ENCODE measurements at places on chromosomes 3 and 15.

DNA sequence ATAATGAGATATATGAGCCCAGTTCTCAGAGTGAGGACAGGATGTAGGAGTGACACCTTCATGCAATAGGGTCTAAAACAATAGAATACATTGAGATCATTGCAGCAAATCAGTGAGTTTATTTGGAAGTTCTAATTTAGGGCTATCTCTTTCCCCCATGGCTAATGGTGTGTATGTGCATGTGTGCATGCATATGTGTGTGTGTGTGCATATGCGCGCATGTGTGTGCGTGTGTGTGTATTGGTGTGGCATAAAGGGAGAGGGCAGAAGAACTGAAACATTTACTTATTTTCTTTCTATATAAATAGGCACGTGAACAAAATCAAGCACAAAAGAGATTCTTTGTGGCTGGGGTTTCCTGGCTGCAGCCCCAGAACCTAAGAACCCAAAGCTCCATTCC, 115.7 kb upstream of the VEPH1 start:
- DNase-seq = no peak

- DNase-seq = no peak
These were observed 50.0 kb downstream of the CYP19A1 start for GRCh38 chr15:51288143-51289065.

GRCh38 chr3:111715911-111716523, 120.9 kb upstream of the ZBED2 start:
- DNase-seq = no peak

DNA sequence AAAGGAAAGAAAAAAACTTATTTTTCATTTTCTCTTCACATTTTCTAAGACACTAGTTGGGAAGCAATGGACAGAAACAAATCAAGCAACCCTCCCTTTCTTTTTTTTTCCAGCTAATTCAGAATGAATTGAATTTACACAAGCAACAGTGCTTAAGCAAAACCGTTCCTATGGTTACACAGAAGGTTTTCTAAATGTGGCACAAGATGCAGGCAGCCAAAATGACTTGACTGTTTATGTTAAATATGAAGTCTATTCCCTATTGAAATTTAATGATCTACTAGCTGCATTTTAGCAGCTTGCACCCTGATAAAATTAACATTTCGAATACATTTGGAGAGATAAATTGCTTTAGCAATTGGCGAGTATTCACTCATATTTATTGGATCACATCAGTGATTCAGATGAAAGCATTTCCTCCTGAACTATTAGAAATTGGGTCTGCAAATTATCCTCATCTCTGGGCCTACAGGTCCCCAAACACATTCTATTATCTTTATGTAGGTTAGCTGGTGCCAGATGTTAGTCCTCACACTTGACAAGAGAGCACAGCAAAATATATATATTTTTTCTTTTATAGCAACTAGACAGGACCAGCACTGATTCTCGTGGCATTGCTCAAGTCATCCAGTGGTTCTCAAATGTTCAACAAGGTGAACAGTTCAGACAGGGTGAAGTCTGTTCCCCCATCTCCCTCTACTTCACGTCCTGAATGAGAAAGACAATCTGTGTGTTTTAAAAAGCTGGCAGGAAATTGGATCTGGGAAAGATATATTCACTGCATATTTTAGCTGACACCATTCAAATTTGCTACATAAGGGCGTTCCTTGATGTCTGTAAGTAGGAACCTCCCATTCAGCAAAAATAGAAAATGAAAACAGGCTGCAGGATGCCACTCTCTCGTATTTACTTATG, 463.6 kb upstream of the KCNMB2 start:
- DNase-seq = no peak

DNA sequence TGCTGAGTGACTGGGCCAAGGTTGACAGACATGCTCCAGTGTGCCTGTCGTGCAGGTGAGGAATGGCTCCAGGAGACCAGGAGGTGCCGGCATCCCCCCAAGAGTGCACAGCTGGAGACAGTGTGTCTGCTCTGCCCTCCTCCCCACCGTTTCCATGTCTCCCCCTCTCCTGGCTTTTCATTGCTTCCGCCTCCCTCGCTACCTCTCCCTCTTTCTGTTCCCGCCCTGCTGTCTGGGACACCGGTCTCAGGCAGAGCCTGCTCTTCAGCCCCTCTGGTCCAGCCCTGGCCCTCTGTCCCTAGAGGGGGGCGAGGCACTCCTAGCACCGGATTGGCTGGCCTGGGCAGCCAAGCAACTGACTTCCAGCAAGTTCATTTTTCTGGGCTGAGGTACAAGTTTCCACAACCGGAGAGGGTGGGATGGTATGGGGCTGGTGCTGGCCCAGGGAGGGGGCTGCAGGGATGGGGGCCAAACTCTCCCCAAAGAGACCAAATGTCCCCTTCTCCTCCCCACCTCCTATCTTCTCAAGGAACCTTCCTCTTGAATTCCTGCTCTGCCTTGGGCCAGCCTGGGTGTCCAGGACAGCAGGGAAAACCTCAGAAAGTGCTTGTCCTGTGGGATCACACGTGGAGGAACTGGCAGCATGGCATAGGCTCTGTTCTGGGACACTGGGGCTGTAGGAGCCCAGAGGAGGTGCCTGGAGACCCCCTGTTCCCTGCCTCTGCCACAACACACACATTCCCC, 32.6 kb downstream of the PRKCD start:
- DNase-seq = no peak

GRCh38 chr3:151016478-151016795, 43.9 kb upstream of the CLRN1 start:
- DNase-seq = no peak

- DNase-seq = no peak
These were observed 569.7 kb upstream of the MDFIC2 start for GRCh38 chr3:70882104-70882503.

DNA sequence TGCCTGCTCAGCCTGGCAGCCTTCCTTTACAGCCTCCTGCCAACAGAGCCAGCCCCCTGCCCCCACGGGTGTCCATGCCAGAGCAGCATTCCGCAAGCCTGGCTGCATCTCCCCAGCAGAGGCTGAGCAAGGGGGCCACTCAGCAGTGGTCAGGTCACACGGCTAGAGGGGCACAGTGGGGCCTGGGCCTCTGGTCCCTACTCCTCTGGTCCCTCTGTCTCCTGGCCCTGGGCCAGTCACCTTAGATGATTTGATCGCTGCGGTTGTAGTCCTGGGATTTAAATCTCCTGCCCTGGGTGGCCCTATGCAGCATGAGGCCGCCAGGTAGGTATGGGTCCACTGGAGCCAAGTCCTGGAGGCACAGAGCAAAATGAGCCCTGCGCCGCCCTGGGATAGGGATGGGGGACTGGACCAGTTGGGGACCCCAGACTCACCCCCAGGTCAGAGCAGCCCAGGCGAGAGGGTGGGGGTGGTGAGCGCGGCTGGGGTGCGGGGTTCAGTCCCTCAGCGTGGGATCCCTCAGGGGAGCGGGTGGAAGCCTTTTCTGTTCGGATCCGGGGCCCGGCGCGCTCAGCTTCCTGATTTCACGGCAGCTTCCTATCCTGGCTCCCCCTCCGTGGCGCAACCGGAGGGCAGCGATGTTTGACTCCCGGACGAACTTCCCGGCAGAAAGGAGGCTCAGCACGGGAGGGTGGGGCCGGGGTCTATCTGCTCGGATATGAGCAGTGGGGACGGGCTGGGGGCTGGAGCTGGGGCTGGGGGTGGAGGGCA, at the start of gene ZBTB47:
TSS of gene ZBTB47 (plus strand) at position 138 of the 771 bp plus-strand sequence. CDS start 4,659 bp downstream, outside the sequence.
- no peak for DNase-seq

DNA sequence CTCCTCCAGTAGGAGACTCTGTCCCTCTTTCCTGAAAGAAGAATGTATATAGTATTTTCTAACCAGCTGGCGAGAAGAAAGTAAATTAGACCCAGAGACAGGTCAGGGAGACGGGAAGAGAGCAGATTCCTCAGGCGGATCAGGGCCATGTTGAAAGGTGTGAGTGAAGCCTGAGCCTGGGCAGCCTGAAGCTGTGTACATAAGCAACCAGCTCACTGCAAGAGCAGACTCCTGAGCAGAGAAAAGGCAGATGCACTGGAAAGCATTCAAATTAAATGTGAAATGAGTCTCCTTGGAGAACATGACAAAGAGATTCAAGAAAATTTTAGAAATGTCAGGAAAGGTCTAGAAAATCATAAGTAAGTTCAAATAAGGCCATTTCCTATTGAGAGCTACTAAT, 165.8 kb downstream of the GOLIM4 start:
- DNase-seq = no peak

GRCh38 chr15:40289140-40289775, 6.4 kb upstream of the ANKRD63 start:
- DNase-seq = no peak

GRCh38 chr15:23052522-23052921, 13.2 kb upstream of the TUBGCP5 start:
- no peak for DNase-seq

DNA sequence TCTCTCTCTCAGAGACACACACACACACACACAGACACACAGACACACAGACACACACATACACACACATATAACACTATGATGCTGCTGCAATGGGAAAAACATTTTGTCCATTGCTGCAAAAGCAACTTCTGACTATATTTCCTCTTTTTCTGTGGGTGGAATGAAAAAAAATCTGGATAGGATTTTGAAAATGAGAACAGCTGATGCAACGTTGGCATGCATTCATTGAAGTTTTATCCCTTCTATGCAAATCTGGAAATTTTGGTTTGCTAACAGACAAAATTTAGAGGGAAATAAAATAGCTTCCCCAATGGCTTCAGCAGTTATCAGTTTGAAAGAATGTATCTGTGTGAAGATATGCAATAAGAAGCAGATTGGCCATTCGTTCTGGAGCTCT, 763.4 kb upstream of the GRM7 start:
- DNase-seq = no peak

DNA sequence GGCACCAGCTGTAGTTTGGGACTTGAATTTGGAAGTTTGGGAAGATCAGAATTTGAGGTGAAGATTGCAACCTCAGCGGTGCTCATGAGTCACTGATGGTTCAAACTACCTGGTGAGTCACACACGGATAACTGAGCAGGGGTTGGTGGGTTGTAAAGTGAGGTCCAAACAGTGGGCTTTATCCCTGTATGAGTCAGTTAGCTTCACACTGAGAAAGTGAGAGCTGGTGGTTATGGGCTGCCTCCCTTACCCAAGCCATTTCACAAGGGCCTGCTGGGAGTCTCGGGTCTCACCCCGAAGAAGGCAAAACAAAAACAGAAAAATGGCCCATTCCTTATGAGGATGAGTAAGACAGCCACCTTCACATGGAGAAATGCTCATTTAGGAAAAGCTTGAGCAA, 77.0 kb downstream of the ITGA11 start:
- no peak for DNase-seq

- DNase-seq = no peak
These were observed 62.8 kb upstream of the HERC1 start for GRCh38 chr15:63896336-63897115.

DNA sequence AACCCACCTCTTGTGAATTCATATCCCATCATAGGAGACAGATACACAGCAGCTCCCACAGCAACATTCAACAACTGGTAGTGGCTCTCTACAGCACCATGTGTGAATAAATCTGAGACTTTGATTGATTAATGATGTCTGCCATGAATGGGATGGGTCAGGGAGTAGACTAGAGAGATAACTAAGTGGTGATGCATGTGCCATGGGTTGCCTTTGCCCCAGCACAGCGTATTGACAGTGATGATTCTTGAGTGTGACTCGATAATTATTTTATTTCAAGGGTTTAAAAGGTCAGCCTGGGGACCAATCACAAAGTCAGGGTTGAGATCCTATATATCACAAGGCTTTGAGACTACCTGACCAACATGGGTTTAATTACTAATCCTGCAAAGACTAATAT, 295.9 kb downstream of the PTPRG start:
- DNase-seq = no peak

- no peak for DNase-seq
These were observed 19.5 kb downstream of the LRIG1 start for GRCh38 chr3:66481071-66482017.

DNA sequence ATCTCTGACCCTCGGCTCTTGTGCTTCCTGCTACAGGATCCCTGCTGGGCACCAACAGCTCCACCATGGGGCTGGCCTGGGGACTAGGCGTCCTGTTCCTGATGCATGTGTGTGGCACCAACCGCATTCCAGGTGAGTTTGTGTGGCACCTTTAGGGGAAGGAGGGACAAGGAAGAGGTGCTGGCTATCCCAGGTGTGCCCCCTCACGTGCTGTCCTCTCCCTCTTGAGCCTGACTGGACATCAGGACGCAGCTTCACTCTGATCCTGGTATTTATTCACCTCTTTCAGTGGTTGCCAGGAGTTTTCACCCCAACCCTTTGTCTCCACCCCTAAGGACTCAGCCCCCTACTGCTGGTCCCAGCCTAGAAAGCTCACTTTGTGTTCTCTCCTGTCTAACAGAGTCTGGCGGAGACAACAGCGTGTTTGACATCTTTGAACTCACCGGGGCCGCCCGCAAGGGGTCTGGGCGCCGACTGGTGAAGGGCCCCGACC, 960 bp downstream of the THBS1 start:
- no peak for DNase-seq

DNA sequence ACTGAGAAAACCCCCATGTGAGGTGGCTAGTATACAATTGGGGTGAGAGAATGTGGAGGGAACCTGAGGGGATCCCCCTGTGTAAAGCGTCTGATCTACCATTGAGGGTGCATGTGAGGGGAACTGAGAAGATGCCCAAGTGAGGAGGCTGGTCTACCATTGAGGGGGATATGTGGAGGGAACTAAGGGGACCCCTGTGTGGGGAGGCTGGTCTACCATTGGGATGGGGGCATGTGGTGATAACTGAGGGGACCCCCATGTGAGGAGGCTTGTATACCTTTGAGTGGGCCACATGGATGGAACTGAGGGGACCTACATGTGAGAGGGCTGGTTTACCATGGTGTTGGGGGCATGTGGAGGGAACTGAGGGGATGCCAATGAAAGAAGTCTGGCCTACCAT, 160.8 kb downstream of the FBLN2 start:
- no peak for DNase-seq

DNA sequence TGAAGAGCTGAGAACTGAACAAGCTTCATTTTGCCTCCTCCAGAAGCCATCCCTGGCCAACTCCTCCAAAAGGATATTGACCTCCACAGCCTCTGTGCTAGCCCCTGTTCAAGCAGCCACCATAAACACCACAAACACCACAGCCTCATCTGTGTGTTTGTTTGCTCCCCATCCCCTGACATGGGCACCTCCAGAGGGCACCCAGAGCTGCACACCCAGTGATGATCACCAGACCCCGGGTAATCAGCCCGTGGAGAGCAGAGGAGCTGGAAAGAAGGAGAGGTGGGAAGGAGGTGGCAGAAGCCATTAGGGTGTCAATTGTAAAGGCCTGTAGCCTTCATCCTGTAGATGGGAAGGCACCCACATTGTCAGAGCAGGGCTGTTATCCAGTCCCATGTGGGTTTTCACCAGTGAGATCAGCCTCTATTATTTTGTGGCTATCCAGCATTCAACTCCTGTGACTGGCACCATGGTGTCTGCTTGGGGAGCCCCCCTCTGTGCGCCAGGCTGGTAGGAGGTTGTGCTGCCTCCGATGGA, 6.8 kb upstream of the WNT7A start:
- no peak for DNase-seq

DNA sequence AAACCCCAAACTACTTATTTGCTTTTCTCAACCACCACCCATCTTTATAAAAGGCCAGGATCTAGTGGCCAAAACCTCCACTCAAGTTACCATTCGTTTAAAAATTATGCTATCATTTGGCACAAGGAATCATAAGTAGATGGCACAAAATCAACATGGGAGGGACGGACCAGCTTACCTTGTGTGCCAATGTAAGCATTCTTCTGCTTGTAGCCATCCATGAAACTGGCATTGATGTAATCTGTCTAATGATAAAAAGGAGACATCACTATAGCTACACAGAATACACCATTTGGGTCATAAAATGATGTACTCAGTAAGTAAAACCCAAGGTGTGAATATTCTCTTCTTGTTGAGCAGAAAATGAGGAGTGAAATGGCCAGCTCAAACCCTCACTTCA, 28.2 kb upstream of the SIN3A start:
- no peak for DNase-seq

Measured in CD8-positive, alpha-beta T cell (primary cell).